Astrocyte (in vitro differentiated cells and primary cell): ENCODE measurements at places on chromosomes 4 and X. TPM values are rescaled to one million over a fixed set of nuclear protein-coding genes. Genes with fewer than 3 reads are reported as not detected.
A peak's percentile ranks its signal among the peaks of the same experiment; 100 is the strongest.

DNA sequence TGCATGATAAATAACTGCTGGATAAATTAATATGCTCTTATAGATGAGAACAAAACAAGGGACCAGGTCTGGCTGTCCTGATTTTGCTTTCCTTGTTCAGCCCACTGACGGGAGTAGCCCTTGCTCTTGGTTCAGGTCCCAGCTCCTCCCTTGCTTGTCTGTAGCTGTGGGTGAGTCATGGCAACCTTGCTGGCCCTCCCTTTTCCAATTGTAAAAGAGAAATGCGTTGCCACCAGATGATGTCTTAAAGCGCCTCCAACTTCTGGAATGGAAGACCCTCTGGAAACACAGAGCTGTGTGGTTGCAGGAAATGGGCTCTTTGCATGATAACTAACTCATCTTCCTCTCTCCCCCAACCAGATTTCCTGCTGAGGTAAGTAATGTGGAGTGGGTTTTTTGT, 171.4 kb downstream of the AASDH start:
- peak; percentile 78 for DNase-seq

NUDT11 gene
- total RNA-seq = 9.9 and 12.7 TPM in 2 replicates

GRCh38 chr4:7124689-7125442, 57.0 kb upstream of the GRPEL1 start:
- DNase-seq = peak; percentile 95

DNA sequence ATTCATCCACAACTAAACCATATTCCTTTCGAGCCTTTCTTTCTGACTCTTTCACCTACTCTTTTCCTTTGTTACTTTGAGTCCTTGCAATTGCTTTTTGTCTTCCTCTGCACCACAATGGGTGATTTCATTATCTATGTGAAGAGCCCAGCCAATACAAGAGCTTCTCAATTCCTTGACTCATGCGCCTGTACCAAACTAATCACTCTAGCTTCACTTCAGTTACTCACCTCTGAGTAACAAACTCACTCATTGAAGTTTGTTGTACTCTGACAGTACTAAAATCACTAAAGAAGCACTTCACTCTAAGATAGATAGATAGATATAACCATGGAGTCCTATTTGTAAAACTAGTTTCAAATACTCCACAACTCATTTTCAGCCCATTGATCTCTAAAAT, 191.7 kb upstream of the EPHA5 start:
- DNase-seq = no peak

- no peak for DNase-seq
Measured at GRCh38 chr4:1060621-1061020, 49.2 kb downstream of the FGFRL1 start.

- no peak for DNase-seq
Measured at GRCh38 chr4:174216799-174217272, 66.6 kb downstream of the FBXO8 start.

ATOH1 gene
- total RNA-seq = not detected in 2 replicates

GRCh38 chr4:104489731-104490095, 5.0 kb downstream of the CXXC4 start:
- DNase-seq = no peak

WNK3 gene
- total RNA-seq = 6.2 and 8.4 TPM in 2 replicates

- DNase-seq = no peak
Measured at GRCh38 chr4:917466-917865, 14.7 kb downstream of the GAK start.

GRCh38 chr4:4668355-4669210, 126.7 kb upstream of the STX18 start:
- DNase-seq = no peak

TCEAL2 gene
- total RNA-seq = 1.0 and 1.8 TPM in 2 replicates

EMCN gene
- total RNA-seq = not detected in 2 replicates

DNA sequence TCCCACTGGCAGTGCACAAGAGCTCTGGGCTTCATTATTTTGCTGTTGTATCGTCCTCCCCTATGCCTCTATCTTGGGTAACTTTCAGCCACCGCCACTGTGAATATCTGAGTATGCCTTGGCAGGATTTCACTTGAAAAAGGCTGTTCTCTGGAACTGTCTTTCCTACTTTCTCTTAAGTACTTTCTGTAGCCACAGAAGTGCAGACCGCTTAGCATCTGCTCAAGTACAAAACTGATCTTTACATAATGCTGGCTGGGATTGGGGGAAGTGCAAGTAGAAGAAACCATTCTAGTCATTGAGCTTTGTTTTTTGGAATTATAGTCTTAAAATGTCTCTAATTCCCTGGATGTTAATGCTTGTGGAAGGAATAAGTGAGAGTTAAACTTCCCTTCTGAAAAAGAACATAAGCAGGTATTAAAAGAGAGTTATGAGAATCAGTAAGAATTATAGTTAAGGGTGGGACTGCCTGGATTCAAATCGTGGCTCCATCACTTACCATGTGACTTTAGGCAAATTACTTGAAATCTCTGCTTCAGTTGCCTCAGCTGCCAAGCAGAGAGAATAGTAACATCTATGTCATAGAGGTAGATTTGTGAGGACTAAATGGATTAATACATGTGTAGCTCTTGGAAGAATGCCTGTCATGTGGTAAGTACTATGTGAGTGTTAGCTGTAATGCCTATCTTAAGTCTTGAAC, 77.5 kb downstream of the MID1IP1 start:
- DNase-seq = no peak

NXF3 gene
- total RNA-seq = not detected in 2 replicates

UGT2B10 gene
- not detected in 2 replicates for total RNA-seq

DNA sequence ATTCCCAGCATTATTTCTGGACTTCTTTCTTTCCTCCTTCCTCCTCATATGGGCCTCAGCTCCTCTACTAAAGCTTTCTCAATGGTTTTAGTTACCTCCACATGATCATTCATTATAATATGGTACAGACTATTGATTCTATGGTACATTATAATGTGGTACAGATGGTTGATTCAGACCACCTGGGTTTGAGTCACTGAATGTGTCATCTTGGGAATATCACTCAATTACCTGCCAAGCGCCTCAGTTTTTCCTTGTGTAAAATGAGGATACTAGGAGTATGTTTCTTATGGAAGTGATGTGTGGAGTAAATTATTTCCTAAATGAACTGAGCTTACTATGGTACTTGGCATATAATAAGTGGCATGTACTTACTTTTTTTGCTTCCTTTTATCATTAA, 27.7 kb downstream of the SLIT2 start:
- no peak for DNase-seq

AKAP14 gene
- not detected in 2 replicates for total RNA-seq

DNA sequence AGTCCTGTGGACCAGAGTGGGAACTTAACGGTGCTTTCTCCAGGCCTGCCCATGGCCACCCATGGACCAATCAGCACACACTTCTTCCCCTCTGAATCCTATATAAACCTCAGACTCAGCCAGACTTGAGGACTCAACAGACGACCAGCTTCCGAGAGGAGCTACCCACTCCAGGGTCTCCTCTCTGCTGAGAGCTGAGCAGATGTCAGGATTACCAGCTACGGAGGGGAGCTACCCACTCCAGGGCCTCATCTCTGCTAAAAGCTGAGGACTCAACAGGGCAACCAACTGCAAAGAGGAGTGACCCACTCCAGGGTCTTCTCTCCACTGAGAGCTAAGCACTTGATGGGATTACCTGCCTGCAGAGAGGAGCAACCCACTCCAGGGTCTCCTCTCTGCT, 80.0 kb upstream of the DDX60 start:
- DNase-seq = no peak

GRCh38 chr4:6393544-6394475, 78.6 kb downstream of the PPP2R2C start:
- no peak for DNase-seq

GRCh38 chr4:70801265-70801809, 38.4 kb downstream of the GRSF1 start:
- no peak for DNase-seq

XAGE1A gene
- not detected in 2 replicates for total RNA-seq

CT45A10 gene
- total RNA-seq = not detected in 2 replicates

- DNase-seq = no peak
Measured at GRCh38 chr4:184346682-184347081, 127.7 kb downstream of the IRF2 start.
